ENCODE measurements at places on chromosomes 2 and 18.
A peak's percentile ranks its signal among the peaks of the same experiment; 100 is the strongest.

DNA sequence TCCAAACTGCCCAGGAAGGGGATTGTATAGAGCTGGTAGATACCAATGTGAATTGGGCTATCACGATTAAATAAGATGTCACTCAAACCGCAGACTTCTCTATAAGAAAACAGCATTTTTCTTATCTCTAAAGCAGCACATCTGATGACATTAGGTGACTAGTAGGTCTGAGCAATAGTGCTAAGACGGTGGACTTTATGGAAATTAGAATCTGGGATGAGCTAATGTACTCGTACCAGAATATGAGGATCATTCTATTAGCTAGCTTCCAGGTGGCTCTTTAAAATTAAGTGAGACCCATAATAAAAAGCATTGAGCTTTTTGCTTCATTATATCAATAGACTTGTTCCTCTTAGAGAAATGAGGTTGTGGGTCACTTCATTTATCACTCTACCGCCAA lies 130.0 kb upstream of the MC4R start:
- no peak for DNase-seq

DNA sequence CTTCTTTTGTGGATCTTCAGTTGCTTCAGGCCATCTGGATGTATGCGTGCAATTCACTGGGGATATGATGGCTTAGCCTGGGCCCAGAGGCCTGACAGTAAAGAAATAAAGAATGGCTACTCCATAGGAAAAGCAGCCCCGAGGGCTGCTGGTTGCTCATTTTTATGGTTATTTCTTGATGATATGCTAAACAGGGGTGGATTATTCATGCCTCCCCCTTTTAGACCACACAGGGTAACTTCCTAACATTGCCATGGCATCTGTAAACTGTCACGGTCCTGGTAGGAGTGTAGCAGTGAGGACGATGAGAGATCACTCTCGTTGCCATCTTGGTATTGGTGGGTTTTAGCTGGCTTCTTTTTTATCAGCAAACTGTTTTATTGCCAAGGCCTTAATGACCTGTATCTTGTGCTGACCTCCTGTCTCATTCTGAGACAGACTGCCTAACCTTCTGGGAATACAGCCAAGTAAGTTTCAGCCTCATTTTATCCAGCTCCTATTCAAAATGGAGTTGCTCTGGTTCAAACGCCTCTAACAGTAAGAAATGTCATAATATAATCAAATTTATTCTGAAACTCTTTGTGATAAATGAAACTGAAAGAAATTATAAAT lies 60.5 kb downstream of the DSEL start:
- DNase-seq: no peak

GRCh38 chr2:18312818-18313217 lies 247.6 kb downstream of the RDH14 start:
- DNase-seq: no peak

DNA sequence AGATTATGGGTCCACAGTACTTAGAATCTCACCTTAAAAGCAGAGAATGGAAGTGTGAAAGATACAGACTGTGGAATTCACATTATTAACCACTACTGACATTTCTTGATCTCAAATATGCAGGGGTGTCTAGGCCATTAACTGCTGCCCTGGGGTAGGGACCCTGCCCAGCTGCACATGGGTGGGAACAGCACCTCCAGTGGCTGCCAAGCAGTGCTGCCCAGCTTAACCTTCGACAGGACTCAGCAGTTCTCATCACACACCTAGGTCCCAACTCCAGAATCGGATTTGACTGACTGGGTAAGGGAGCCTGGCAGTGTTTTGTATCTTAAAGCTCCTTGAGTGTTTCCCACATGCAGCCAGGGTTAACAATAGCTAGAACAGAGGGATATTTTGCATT lies 14.9 kb downstream of the ERFE start:
- peak; percentile 12 for DNase-seq

GRCh38 chr2:70523996-70524965 lies 29.3 kb downstream of the TGFA start:
- peak; percentile 63 for DNase-seq

GRCh38 chr2:67713376-67713775 lies 316.2 kb downstream of the ETAA1 start:
- DNase-seq: no peak

GRCh38 chr2:9256570-9257043 lies 50.0 kb downstream of the ASAP2 start:
- DNase-seq: no peak

GRCh38 chr2:232438091-232438490 lies 17.9 kb upstream of the ALPI start:
- DNase-seq: no peak

Measured in NCI-H510A treated with DMSO at 0.1 percent for 48 hours (cell line).